ENCODE measurements at places on chromosomes 12 and 14. TPM values are rescaled to one million over a fixed set of nuclear protein-coding genes. Genes with fewer than 3 reads are reported as not detected.

DNA sequence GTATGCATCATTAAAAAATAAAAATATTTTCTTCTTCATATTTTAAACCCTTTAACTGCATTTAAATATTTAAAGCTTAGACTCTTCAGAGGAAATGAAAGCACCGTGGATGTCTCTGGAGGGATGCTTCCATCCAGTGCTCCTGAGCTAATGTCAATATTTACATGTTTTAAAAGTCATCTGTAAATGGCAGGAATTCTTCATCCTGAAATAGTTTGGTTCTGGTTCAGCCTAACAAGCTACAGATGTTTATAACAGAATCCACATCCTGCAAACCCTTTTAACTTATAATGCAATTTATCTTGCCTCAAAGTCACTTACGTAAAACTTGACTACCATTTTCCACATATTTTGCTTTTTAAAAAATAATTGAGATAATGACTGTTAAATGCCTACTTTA, 1207.3 kb downstream of the SLC16A7 start:
- DNase-seq = no peak

The RNU7-1 gene
- not detected for total RNA-seq

The NTN4 gene
- not detected for total RNA-seq

DNA sequence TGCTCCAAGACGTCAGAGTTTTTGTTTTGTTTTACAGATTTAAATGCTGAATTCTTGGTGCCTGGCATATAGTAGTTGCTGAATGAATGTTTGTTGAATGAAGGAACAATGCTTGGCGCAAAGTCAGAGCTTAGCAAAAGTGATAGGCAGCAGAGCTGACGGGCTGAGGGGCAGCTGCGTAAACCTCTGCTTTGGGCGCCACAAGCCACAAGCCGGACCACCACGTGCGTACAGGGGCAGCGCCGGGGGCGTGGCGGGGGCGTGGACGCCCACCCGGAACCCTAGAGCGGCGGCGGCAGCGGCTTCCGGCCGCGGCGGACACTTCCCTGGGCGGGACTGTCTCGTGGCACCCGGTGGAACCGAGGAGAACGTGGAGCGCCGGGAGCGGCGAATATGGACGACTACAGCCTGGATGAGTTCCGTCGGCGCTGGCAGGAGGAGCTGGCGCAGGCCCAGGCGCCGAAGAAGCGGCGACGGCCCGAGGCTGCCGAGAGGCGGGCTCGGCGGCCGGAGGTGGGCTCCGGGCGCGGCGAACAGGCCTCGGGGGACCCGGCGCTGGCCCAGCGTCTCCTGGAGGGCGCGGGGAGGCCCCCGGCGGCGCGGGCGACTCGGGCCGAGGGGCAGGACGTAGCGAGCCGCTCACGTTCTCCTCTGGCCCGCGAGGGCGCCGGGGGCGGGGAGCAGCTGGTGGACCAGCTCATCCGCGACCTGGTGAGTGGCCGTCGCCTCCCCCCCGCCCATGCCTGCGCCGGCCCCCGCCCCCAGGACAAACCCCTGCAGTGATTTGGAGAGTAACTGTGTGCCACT, at the start of gene FBXW8:
TSS of gene FBXW8 (plus strand) at position 306 of the 807 bp plus-strand sequence. CDS start at position 394, 88 bp downstream.
- DNase-seq = peak; percentile 66

All from activated CD8-positive, alpha-beta T cell treated with anti-CD3 and anti-CD28 coated beads for 36 hours (primary cell).